ENCODE measurements at places on chromosomes 3 and 15. TPM values are rescaled to one million over a fixed set of nuclear protein-coding genes. Genes with fewer than 3 reads are reported as not detected.
A peak's percentile ranks its signal among the peaks of the same experiment; 100 is the strongest.

CLASP2 gene
- 18.8 TPM for total RNA-seq

SLC28A2 gene
- total RNA-seq = not detected

MYRIP gene
- total RNA-seq = 0.07 TPM

CFAP100 gene
- total RNA-seq = not detected

TOPBP1 gene
- 22.1 TPM for total RNA-seq

TTLL13 gene
- 0.07 TPM for total RNA-seq

GOLGA8Q gene
- total RNA-seq = 2.3 TPM

DNA sequence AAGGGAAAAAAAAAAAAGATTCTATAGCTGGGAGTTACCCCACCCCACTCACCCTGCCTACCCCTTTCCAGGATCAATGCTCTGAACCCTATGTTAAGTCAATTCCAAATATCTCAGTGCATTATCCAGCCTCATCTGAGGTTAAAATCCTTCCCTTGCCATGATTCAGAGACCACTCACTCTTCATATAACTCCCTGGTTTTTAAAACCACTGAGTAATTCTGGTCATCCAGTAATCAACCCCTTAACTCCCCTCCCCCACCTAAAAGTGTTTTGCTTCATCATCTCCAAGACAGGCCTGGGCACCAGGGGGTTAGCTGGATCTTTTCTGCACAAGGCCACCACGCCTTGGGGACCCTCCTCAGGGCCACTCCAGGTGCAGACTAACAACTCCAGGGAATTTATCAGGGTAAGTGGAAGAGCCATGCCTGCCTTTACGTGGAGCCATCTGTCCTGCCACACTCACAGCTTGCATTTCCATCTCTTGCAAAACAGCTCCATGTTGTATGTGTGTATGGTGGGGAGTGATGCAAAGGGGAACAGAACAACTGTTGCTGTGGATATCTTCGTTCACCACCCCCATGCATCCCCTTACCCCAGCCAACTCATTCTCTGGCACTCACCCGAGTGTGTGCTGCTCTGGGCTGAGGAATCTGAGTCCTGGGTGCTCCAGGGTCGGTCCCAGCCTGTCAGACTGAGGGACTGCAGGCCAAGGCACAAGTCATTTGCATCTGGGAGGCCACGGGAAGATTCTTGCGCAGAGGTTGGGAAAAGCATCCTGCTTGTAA, 30.7 kb upstream of the RPS17 start:
- DNase-seq = no peak

GRCh38 chr3:144295613-144296012, 324.0 kb downstream of the DIPK2A start:
- DNase-seq = no peak

DNA sequence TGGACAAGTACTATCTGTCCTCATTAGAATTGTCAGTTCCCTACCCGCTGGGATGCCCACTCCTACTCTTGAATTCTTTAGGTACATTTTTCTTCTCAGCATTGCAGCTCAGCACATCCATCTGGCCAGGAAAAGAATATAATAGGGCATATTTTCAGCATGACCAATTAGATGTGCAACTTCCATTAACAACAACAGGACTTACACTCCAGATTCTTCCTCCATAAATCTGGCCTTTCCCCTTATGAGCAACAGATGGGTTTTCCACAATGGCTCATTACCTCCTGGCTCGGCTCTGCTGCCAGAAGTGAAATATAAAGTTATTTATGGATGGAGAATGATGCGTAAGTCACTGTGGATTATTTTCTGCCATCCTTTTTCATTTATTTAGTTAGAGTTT, 443.8 kb upstream of the TGFBR2 start:
- peak; percentile 6 for DNase-seq

DNA sequence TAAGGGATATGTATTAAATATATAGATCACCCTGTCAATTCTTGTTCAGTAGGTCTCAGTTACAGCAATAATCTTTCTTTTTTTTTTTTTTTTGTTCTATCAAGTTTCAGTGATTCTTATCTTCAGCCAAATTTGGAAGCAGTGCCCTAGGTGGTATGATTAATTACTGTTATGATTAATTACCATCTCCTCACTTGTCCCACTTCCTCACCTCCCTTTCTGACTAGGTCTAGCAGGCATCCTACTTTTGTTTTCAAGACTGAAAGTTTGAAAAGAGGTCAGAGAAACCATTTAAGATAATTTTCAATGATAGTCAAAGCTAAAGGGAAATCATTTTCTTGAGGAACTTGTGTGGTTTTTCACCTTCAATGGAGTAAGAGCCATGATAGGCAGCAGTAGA, 144.0 kb upstream of the CNTN4 start:
- DNase-seq = no peak

DNA sequence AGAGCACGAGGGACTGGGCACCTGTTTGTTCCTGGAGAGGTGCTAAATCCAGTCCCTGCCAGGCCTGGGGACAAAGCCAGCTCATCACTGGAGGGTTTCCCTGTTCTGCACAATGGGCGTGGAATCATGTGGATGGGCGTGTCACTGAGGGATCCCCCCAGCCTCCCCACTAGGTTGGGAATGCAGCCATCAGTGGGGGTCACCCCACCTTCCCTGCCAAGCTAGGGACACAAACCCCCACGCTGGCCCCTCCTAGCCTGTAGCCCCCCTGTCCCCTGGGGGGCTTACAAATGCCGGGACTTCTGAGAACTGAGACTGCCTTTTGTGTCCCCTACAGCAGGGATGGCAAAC, 61.9 kb downstream of the NSMCE3 start:
- DNase-seq = no peak

GRCh38 chr3:141272906-141273662, 41.5 kb downstream of the PXYLP1 start:
- no peak for DNase-seq

GRCh38 chr3:55446850-55447249, 40.3 kb downstream of the WNT5A start:
- no peak for DNase-seq

DNA sequence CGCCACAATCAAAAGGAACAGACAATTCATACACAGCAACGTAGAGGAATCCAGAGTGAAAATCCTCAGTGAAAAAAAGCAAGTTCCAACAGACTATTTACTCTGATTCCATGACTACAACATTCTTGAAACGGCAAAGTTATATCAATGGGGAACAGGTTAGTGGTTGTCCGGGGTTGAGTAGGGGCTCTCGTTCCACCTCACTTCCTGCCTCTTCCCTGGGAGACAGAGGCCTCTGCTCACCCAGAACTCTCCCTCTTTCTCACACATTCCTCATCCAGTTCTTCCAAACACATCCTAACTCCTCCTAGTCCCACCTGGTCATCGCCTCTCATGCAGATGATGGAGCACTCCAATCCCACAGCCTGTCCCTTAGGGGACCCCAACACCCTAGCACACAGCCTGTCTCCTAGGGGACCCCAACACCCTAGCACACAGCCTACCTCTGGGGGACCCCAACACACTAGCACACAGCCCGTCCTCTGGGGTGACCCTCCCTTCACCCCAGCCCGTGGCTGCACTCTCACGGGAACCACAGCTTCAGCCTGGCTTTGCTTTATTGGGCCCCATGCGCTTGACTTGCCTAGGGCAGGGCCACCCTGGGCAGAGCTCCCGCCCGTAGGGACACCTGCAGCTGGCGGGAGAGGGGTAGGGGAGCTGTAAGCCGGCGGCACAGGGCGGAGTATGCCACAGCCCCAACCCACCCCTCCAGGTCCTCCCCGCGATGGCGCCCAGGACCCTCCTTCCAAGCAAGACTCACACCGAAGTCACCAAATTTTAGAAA, 5.2 kb downstream of the OCA2 start:
- DNase-seq = no peak

DNA sequence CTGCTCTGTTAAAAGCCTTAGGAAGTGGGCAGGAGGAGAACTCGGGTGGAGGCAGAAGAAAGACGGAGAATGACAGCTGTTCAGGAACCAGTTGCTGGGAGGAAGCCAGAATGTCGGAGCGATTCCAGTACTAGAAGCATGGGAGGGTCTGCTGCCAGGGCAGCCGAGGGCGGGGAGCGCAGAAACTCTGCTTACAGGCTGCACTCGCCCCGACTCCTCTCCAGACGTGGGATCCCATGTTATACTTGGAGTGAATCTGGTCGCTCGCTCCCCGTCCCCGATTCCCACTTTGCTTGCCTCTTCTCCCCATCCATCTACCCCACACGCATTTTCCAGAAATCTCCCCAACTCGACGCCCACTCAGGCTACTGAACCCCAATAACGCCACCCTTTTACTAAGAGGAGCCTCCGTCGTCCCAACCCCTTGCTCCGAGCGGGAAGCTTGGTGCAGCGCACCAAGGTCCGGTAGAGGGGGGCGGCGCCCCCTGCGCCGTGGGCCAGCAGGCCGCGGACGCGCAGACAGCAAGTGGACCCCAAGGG, 665 bp downstream of the GATM start:
- no peak for DNase-seq

All from Caki2 (cell line).